ENCODE measurements at places on chromosomes 12 and 14. TPM values are rescaled to one million over a fixed set of nuclear protein-coding genes. Genes with fewer than 3 reads are reported as not detected.

- no peak for DNase-seq
These were observed 403.8 kb upstream of the PDE3A start for GRCh38 chr12:19964549-19964948.

GRCh38 chr12:104352106-104352713 is 48.7 kb downstream of the EID3 start:
- no peak for DNase-seq

DNA sequence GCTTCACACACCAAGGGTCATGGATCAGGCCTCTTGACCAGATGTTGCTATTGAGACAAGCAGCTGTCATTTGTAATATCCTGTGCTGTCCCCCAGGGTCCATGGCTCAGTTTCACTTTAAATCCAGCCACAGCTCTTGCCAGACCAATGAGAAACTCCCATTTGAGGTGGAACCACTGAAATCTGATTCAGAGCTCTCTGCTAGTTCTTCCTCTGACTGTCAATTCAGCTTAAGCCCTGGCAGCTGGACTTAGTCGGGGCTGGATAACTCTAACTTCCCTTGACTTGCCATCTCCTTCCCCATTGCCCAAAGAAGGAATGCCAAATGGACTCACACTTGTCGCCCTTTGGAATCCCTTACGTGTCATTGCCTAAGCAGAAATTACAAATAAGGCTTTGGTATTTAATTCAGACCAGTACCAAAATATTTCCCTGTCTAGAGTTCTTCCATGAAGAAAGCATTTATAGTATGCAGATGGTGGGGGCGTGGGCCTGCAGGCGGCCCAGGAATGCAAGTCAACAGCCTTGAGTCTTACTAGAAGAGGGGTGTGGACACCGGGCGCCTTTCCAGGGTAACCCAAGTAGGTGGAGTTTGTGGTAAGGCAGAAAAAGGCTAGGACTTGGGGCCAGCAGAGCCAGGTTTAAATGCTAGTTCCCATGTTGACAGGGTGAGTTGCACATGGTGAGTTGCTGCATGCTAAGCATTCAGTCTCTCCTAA is 96.9 kb upstream of the TMPO start:
- peak; percentile 90 for DNase-seq

DNA sequence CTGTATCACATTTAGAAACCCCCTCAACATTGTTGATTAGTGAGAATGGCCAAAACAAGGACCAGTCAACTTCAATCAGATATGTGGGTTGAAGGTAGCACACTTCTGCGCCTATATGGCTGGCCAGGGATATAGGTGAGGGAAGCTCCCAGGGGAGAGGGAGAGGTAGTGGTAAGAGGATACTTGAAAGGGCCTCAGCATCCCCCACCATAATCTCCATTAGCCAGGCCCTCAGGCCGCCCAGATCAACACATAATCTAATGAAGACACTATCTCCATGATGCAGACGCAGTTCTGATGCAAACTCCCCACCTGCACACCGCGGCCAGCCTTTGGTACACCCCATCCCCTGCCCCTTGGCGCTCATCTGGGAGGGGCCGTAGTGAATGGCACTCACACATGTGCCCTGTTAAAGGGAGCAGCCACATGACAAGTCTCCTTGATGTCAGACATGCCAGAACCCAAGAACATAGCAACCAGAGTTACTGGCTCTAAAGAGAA is 158.0 kb downstream of the TMEM132C start:
- DNase-seq = no peak

- DNase-seq = no peak
These were observed 817.8 kb downstream of the LRFN5 start for GRCh38 chr14:42424501-42424900.

DNA sequence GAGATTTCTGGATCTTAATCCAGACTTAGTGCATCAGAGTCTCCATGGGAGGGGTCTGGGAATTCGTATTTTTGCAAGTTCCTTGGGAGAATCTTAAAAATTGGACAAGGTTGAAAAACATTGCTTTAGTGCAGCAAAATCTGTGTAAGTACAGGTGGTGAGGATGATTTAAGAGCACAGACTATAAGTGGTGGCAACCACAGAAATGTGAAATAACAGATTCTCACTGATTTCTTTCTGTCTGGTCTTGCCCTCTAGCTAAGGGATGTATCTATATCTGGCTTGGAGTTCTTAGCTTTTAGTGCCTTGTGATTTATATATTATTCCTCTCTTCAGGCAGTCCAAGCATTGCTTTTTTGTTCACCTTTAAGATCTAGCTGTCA is 116.2 kb downstream of the DIP2B start:
- no peak for DNase-seq

NPAS3 gene
- total RNA-seq = 2.0 TPM

C12orf75 gene
- total RNA-seq = 276 TPM

CMAS gene
- total RNA-seq = 30.2 TPM

All from kidney epithelial cell (primary cell).